Stimulated activated CD4-positive, alpha-beta T cell treated with anti-CD3 and anti-CD28 coated beads, Interleukin-12 subunit alpha, Interleukin-12 subunit beta, amount 100 ng/mL, for 24 hours (primary cell): ENCODE measurements at places on chromosomes 6 and 20.

DNA sequence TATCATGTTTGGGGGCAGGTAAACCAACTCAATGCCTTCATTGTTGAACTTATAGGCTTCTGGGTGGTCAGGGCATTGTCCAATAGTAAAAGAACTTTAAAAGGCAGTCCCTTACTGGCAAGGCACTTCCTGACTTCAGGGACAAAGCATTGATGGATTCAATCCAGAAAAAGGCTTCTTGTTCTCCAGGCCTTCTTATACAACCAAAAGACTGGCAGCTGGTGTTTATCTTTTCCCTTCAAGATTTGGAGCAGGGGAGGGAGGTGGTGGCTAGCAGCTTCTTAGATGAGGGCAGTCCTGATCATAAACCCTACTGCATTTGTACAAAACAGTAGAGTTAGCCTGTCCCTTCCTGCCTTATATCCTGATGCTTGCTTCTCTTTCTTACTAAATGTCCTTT lies 57.5 kb downstream of the NCOA3 start:
- DNase-seq: no peak

GRCh38 chr6:11734861-11735613 lies 43.6 kb downstream of the ADTRP start:
- DNase-seq: no peak

GRCh38 chr20:21219686-21220085 lies 83.4 kb upstream of the XRN2 start:
- no peak for DNase-seq

DNA sequence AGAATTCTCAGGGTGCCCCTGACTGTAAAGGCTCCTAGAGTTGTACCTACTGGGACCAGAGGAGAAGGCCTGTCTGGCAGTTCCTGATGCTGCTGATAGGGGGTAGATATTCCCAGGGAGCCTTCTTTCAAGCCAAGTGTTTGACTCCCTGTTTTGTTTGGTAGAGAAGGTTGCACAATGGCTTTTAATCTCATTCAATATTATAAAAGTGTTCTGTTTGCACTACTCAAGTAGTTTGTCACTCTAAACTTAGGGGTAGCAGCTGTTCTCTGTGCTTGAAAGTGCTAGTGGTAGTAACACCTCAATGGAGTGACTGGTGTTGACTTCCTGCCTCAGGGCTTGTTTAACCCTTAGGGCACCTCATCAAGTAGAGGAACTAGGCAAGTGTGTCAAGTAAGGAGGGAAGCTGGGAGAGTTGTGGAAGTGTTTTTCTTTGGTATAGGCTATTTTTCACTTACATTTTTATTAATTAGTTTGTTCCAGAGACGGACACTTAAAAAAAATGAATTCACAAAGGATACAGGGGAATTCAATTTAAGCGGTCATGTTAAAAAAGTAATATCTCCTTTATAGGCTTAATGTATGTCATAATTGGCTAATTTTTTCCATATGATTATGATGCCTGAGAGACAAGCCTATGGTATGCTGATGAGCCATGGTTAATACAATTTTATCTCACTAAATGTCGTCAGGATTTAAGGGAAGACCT lies 38.1 kb downstream of the BICRAL start:
- DNase-seq: no peak

DNA sequence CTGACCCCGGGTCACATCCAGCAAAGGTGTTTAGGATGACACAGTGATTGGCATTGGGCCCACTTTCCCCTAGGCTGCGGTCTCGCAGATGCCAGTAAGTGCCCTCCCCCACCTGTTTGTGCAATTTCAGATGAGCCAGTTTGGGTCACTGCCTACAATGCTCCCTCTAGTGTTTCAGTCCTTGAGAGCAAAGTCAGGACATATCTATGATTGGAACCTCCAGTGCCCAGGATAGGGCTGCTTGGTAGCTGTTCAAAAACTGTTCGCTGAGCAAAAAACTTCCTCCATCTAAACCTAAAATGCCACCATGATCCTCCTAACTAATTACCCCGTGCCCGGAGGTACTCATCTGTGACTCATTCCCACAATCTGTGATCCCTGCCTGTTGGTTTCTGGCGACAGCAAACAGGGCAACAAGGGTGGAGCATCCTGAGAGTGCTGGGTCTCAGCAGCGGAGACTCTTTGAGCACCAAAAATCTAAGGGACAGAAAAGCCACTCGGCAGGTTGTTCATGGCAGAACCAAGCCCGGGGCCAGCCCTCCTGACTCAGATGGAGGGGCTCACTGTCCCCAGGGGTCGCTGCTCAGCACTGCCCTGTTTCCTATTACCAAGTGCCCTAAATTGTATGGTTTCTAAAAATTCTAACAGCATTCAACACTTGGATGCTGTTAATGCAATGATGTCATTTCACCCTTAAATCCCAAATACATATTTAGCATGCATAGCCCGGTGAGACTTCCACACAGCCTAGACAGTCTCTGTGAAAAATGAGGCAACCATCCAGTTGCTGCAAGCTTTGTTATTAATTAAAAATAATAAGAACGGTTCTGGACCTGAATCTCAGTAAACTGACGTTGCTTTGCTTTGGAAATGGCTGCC lies 5.0 kb downstream of the VSX1 start:
- no peak for DNase-seq

GRCh38 chr6:103797738-103798137 lies 1062.0 kb downstream of the HACE1 start:
- DNase-seq: no peak

GRCh38 chr6:144353871-144354314 lies 68.8 kb downstream of the UTRN start:
- DNase-seq: no peak

DNA sequence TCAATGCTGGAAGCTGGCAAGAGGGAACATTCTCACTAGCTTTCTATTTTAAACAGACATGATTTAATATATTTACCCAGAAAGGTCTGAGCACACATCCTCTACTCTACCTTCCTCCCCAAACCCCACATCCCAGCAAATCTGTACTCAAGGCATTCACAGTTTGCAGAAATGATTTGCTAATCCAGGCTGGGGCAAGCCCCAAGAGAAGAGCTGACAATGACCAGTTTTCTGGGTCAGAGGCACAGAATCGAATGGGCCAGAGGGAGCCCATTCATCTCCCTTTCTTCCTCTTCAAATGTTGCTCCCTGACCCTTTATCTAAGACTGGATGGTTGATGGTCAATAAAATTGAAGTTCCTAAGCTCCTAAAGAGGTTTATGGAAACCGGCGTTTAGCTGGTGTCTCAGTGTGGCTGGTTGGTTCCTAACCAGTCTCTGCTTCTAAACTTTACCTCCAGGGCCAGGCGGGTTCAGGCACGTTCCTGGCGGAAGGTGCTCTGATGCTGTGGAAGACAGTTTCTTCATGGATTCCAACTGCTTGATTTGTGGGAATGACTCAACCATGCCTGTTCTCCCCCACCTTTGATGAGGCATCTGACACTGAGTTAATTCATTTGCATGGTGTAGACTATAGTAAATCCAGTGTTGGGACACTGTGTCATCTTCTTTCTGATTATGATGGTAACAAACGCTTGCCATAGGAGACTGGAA lies 96.4 kb upstream of the IYD start:
- DNase-seq: no peak

GRCh38 chr6:36392621-36393020 lies 5.2 kb upstream of the ETV7 start:
- no peak for DNase-seq

DNA sequence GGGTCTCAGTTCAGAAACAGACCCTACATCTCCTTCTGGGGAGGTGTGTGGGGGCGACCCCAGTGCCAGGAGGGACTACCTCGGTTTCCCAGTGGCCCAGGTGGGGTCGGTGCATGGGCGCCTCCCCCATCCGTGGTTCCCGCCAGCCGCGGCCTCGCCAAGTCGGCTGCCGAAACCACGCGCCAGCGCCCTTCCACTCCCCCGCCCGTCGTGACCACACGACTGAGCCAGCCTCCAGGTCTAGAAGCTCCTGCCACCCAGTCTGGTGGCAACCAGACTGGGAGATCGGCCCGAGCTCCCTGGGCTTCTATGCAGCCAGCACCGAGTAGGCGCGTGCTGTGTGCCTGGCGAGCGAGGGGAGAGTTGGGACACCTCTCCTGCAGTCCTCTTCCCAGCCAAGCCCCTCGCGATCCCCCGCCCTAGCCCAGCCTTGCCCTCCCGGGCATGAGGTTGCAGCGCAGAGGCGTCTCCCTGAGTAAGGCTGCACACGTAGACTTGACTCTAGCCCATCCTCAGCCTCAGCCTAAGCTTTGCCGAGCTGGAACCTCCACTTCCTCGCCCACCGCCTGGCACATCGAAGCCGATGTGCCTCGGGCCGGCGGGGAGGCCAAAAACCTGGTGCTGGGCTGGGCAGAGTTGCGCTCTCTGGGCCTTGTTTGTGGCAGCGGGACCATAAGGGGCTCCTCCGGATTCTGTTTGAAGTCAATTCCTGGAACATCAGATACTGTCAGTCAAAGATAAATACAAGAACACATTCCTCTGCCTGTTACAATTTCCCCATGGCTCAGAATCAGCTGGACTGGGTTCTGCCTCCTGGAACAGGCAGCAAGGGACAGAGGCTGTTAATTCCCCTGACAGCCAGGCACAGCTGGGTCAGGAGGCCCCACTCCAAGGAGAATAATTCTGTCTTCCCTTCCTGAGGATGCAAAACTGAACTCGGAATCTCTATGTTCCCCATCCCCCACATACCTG lies 1.5 kb upstream of the CPNE5 start:
- DNase-seq: no peak

- DNase-seq: no peak
These were observed 52.2 kb downstream of the MARCKS start for GRCh38 chr6:113909224-113909856.

DNA sequence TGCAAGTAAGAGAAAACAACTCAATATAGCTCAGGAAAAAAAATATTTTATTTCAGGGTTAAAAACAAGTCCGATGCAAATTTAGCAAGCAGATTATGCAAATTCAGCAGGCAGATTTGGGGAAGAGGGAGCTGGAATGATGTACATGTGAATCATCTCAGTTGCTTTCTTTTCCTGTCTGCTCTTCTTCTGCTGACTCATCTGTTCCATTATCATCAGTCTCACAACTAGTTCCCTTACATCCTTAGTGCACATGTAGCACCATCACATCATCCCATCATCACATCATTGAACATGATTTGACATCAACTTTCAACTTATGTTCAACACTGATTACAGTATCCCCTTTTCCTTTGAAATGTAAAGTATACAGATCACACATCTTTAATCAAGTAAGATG lies 11.5 kb upstream of the DEFB113 start:
- no peak for DNase-seq

DNA sequence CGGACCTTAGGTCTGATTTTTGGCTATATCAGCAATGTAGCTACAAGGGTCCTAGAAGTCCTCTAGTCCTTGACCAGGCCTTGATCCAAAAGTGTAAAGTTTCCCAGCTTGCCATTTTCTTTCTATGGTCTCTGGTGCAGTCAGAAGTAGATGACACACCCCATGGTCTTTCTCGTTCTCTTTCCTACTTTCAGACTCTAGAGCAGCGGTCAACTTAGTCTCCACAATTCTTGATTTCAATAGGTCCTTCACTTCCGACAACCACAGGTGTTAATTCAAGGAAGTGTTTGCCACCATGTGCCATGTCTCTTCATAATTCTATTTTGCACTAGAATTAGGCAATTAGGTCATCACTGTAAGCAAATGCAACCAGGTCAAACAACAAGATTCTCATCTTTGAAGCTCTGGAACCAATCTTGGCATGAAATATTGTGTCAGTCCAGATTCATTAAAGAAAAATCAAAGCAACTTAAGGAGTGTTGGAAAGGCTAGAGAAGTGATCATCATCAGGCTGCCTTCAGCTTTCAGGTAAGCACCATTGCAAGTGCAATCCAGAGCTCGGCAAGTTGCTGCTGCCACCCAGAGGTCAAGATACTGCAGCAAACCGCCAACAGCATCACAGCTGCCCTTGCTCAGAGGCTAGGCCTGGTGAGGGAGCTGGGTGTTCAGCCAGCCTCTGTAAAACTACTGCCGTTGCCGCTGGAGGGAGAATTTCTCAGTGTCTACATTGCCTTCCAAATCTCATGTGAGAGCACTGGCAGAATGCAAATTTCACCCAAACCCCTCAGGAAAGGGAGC lies 5.6 kb upstream of the SYNE1 start:
- no peak for DNase-seq

DNA sequence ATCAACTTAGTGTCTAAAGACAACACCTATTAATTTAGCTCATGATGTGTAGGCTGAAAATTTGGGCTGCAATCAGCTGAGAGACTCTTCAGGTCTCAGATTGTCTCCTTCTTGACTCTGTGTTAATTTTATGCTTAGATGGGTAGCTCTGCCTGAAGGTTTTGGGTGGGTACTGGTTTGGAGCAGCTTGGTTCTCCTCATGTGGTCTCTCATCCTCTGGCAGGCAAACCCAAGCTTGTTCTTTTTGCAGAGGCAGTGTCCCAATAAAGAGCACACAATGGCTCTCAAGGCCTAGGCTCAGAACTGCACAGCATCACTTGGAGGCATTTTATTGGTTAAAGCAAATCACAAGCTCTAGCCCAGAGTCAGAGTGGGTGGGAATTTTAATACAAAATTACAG lies 280.6 kb downstream of the BTBD3 start:
- DNase-seq: no peak
